D341Med (cell line): ENCODE measurements at places on chromosomes 7 and 10.

GRCh38 chr10:86350897-86351296 lies 15.7 kb downstream of the GRID1 start:
- no peak for DNase-seq

GRCh38 chr7:45035371-45035770 lies 35.4 kb downstream of the CCM2 start:
- DNase-seq: no peak

GRCh38 chr10:49090189-49090575 lies 25.1 kb downstream of the VSTM4 start:
- no peak for DNase-seq

DNA sequence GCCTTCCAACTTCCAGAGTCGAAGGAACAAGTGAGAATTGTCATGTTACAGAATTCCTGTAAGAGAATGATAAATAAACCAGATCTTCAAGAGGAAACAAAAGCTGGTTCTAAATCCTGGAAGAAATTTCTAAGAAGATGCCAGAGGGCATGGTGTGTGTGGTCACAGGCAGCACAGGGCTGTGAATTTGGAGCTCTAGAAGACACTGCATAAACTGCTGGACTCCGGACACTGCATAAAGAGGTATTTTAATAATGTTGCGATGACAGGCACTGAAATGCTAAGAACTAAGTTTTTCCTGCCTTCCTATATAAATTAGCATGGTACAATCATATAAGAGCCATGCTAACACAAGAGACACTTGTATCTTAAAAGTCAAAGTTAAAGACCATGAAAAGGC lies 86.0 kb downstream of the LARP4B start:
- DNase-seq: no peak

GRCh38 chr10:22250897-22251660 lies 33.3 kb upstream of the EBLN1 start:
- DNase-seq: no peak

- no peak for DNase-seq
These were observed 98.7 kb downstream of the TCERG1L start for GRCh38 chr10:131212763-131213325.

GRCh38 chr10:124632064-124632531 lies 112.1 kb downstream of the FAM53B start:
- peak; percentile 54 for DNase-seq

DNA sequence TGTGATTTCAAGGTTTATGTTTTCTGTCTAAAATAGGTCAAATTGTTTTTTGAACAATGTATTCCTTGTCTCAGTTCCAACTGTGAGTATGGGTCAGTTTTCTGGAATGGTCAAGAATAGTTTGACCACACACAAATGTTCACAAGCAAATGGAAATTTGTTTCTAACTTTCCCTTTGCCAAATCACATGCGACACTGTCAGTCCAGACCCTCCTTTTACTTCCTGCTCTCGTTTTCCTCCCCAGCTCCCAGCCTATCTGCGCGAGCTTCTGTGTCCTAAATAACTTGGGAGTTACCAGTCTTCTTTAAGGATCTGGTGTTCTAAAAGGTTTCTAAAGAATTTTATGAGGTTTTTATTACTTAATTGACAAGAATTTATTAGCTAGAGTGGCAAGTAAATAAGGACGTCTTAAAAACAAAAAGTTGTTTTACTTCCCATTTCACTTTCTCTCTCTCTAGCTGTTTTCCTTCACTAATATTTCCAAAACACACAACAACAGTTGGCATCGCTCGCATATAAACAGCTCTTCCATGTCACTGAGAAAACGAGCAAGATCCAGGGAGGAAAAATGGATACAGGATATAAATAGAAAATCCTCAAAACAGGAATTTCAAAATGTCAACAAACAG lies 266.1 kb upstream of the KLF6 start:
- no peak for DNase-seq

DNA sequence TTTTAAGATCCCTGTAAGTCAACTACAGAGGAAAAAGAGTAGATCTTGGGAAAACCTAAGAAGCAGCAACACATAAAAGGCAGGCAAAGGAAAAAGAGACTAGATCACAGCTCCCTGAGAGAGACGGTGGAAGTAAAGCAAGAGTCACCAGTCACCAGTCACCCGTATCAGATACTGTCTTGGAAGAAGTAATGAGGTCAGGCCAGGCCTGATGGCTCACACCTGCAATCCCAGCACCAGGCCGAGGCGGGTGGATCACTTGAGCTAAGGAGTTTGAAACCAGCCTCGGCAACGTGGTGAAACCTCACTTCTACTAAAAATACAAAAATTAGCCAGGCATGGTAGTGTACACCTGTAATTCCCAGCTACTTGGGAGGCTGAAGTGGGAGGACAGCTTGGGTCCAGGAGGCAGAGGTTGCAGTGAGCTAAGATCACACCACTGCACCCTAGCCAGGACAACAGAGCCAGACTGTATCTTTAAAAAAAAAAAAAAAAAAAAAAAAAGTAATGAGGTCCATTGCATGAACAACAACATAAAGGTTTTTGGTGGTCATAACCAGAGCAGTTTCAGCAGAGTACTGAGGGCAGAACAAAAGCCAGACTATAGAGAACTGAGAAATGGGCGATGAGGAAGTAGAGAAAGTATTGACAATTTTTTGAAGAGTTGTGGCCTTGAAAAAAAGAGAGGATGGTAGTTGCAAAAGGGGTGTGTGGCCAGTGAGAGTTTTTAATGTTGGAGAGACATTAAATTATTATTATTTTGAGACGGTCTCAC lies 16.9 kb downstream of the ZNF713 start:
- DNase-seq: no peak

DNA sequence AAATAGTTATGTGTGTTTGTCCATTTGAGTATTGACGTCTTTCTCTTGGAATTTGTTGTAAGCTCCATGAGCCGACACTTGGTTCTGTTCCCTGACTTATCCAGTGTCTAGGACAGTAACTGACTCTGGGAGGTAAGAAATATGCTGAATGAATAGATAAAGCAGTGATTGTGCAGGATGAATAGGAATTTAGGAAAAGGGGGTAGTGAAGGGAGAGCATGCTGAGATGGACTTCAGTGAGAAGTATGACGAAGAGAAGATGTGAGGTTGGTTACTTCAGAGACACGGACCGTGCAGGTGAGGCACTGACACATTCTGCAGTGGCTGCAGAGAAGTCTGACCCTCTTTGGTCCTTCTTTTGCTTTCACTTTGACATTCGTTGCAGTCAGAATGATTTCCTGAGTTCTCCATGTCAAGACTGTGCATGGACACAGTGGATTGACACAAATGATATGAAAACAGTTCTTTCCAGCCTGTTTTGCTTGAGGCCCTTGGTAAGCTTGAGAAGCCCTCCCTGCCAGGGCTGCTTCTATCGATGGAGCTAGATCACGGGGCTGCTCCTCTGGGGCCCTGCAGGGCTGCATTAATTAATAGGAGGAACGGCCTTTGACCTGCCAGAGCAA lies 261.5 kb upstream of the SORCS1 start:
- no peak for DNase-seq

GRCh38 chr10:15169555-15170401 lies 1.3 kb upstream of the NMT2 start:
- no peak for DNase-seq

DNA sequence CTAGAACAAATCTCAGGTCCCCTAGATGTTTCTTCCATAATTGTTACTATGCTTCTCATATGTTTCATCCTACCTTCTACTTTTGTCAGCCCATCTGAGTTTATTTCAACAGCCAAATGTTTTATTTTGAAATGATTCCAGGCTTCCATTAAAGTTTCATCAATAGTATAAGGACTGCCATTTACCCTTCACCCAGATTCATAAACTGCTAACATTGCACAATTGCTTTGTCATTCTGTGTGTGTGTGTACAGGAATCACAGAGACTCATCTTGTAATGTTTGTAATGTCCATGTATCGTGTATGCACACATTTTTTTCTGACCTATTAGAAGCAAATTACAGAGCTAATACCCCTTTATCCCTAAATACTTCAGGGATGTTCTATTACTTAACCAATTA lies 25.5 kb downstream of the MMRN2 start:
- no peak for DNase-seq

DNA sequence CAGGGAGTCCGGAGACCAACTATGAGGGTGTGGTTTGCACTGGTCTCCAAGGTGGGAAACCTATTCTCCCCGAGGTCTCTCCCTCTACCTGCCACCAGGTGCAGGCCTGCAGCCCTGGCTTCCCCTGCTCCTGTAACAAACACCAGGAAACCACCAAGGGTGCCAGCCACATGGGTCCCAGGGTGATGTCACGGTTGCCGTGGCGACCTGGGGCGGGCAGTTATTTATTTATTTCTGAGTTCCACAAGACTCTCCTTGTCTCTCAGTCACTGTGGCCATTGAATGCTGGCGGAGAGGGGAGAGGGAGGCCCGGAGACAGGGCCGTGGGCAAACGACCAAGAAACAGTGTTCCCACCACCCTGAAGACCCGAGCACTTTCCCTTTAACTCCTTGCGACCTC lies 27.0 kb downstream of the MMD2 start:
- no peak for DNase-seq

DNA sequence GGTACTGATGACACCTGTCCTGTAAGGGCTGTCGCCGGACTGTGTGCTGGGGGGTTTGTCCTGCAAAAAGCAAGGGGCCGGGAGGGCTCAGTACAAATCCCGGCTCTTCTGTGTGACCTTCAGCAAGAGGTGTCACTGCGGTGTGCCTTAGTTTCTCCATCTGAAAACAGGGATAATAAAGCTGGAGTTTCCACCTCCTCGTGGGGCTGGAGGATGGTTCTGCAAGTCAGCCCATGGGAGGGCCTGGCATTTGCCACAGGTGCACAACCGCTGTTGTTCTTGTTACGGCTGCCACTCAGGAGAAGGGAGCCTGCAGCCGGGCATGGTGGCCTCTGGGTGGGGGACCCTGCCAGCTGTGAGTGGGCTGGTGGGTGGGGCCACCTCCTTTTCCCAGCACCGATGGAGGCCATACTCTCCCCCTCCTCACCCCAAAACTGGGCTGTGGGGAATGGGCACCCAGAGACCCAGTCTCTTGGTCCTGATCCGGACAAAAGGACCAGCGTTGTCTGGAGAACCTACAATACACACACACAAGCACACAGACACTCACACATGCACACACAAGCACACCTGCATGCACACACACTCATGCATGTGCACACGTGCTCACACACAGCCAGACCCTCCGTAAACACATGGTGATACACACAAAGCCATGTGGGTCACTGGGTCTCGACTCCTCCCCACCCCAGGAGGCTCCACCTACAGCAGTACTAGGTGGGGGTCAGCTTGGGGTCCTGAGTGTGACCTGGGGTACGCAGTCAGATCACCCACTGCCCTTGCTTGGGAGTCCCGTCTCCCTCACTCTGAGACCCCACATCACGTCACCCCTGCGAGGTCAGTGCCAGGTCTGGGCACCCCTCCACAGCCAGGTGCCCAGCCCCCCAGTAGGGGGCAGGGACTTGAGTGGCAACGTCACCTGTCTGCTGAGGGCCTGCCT lies 34.1 kb downstream of the ELFN1 start:
- DNase-seq: peak; percentile 35

- DNase-seq: peak; percentile 47
These were observed 43.6 kb downstream of the NSUN6 start for GRCh38 chr10:18607503-18608378.

GRCh38 chr7:70545214-70545613 lies 586.7 kb upstream of the GALNT17 start:
- no peak for DNase-seq

DNA sequence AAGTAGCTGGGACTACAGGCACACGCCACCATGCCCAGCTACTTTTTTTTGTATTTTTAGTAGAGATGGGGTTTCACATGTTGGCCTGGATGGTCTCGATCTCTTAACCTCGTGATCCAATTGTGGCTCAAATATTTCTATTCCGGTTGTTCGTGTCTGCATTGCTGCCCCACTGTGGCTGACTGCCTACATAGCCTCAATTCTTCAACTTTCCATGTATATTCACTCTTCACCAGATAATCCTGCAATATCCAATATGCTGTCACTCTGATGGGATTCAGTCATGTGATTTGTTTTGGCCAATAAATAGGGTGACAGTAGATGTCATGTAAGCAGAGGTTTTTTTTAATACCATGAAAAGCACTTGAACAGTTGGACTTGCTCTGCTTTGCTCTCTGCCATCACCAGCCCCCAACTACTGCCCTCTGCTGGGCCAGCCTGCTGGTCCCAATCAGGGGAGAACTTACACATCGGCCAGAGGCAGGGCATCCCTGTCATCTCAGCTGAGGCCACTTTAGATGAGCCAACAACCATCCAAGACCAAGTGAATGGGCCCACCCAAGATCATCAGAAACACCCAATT lies 56.7 kb downstream of the NSUN6 start:
- peak; percentile 65 for DNase-seq

GRCh38 chr7:17016402-17017010 lies 134.7 kb upstream of the AGR3 start:
- no peak for DNase-seq

DNA sequence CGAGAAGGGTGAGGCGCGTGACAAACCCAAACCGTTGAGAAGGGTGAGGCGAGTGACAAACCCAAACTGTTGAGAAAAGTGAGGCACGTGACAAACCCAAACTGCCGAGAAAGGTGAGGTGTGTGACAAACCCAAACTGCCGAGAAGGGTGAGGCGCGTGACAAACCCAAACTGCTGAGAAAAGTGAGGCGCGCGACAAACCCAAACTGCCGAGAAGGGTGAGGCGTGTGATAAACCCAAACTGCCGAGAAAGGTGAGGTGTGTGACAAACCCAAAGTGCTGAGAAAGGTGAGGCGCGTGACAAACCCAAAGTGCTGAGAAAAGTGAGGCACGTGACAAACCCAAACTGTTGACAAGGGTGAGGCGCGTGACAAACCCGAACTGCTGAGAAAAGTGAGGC lies 25.0 kb downstream of the ESYT2 start:
- DNase-seq: no peak

DNA sequence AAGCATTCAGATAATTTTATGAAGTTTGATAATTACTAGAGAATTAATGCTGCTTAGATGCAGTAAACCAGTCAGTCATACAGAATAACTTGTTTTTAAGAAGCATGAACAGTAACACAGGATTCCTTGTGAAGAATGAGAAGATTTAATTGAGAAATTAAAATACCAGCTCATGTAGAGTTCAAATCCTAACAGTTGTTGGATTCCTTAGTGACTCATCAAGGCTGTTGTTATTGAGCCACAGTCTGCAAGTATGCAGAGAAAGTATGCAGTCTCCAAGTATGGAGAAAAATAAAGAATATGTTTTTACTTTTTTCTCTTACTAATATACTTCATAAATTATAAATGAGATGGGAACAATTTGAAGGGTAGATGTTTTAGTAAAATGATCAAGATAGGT lies 30.2 kb upstream of the CYP26C1 start:
- no peak for DNase-seq

GRCh38 chr10:91745090-91745831 lies 53.0 kb upstream of the TNKS2 start:
- DNase-seq: no peak

DNA sequence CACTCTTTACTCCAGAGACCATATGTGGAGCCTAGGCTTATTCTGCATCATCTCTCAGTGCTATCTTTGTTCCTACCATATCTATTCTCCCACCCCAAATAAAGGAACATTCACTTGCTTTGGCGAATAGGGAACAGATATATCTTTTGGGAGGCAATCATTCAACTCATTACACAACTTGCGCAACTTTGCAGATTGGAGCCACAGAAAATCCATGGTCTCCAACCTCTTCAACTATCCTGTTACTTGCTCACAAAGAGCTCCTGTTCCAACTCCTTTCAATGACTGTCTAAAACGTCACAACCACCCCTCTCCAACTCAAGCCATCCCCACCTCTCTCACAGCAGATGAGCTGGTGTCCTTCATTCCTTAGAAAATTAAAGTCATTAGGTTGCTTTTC lies 203.7 kb downstream of the POU6F2 start:
- DNase-seq: no peak

- DNase-seq: no peak
These were observed 26.2 kb upstream of the EBLN1 start for GRCh38 chr10:22244001-22244400.
